ENCODE measurements at places on chromosomes 7 and 10.

GRCh38 chr7:142461437-142461836, 203.6 kb upstream of the PRSS58 start:
- H3K4me3 ChIP-seq, result no peak overlapping the region
- H3K27me3 ChIP-seq, result no peaks in the 10 kb centered on the region
- DNase-seq, result no peak
- H3K36me3 ChIP-seq, result no peaks in the 10 kb centered on the region
- no peak overlapping the region for H3K27ac ChIP-seq
- no peaks in the 10 kb centered on the region for H3K4me1 ChIP-seq

GRCh38 chr7:1917221-1918062, 247.4 kb downstream of the ELFN1 start:
- no peak for DNase-seq
- no peaks in the 10 kb centered on the region for H3K36me3 ChIP-seq
- no peak overlapping the region for H3K4me3 ChIP-seq
- H3K4me1 ChIP-seq, result peaks cover 5% of the 10 kb centered on the region
- H3K27me3 ChIP-seq, result no peaks in the 10 kb centered on the region
- H3K27ac ChIP-seq, result no peak overlapping the region

DNA sequence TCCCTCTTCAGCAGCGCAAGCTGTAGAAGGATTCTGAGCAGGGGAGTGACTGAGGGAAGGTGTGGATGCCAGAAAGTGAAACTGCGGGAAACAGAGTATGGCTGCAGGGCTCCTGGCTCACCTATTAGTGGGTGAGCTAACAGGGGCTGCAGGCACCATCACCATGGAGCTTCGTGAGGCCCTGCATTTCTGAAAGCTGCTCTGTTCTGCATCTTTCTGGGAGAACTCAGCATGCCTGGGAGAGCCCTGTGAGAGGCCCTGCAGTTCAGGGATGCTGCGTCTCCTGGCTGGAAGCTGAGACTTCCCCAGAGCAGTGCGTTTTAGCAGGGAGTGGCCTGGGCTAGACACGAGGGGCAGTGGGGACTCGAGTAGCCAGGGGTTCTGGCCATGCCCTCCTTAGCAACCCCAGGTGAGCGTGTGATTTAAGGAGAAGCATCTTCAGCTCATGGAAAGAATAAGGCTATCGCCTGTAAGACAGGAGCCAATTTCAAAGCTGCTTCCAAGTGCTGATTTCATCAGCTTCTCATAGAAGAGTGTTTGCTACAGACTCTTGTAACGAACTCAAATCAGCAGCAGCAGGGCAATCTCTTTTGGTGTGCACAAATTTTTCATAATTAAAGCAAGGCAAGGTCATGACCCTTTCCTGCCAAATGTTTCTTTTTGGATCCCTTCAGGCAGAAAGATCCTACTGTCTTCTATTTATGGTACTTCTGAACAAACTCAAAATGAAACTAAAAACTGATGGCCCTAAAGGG, 293.6 kb upstream of the ZNF32 start:
- peaks cover 7% of the 10 kb centered on the region for H3K4me1 ChIP-seq
- H3K36me3 ChIP-seq, result no peaks in the 10 kb centered on the region
- no peak overlapping the region for H3K27ac ChIP-seq
- H3K27me3 ChIP-seq, result no peaks in the 10 kb centered on the region

DNA sequence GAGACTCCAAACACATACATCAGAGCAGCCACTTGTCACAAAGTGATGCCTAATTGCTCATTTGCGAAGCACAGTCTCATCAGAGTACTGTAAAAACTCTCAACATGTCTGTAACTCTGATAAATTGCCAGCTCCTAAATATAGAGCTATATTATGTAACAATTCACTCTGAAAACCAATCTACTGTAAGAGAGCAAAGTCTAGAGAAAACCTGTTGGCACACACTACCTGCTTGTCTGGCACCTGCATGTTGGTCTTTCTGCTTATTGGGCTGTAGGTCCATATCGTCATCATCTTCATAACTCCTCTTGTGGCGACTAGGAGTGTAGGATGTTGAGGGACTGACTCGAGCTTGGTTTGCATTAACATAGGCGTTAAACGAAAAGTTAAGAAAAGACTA, 19.8 kb downstream of the MCMBP start:
- no peaks in the 10 kb centered on the region for H3K27me3 ChIP-seq
- H3K27ac ChIP-seq, result no peak overlapping the region
- DNase-seq, result no peak
- H3K4me3 ChIP-seq, result no peak overlapping the region
- H3K36me3 ChIP-seq, result peaks cover 97% of the 10 kb centered on the region
- no peaks in the 10 kb centered on the region for H3K4me1 ChIP-seq

GRCh38 chr10:128062881-128063563, 63.2 kb downstream of the MKI67 start:
- H3K27me3 ChIP-seq, result no peaks in the 10 kb centered on the region
- peak; percentile 71 for DNase-seq
- H3K4me3 ChIP-seq, result no peak overlapping the region
- H3K4me1 ChIP-seq, result peaks cover 24% of the 10 kb centered on the region

DNA sequence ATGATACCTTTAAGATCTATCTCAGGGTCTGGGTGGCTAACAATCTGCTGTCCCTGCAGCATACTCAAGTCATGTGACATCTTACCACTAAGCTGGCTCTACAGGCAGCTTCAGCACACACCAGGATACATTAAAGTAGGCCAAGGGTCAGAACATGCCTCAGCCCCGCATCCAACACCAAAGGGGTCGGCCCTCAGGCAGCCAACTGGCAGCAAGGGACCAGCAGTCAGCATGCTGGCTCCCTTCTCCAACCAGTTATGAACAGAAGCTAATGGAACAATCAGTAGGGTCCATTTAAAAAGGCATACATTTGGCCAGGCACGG, 37.1 kb downstream of the FAM53B start:
- H3K4me3 ChIP-seq, result no peak overlapping the region
- no peak for DNase-seq
- H3K36me3 ChIP-seq, result peaks cover 11% of the 10 kb centered on the region
- no peaks in the 10 kb centered on the region for H3K27me3 ChIP-seq
- peaks cover 84% of the 10 kb centered on the region for H3K4me1 ChIP-seq
- H3K27ac ChIP-seq, result peak overlapping the region; percentile 1

DNA sequence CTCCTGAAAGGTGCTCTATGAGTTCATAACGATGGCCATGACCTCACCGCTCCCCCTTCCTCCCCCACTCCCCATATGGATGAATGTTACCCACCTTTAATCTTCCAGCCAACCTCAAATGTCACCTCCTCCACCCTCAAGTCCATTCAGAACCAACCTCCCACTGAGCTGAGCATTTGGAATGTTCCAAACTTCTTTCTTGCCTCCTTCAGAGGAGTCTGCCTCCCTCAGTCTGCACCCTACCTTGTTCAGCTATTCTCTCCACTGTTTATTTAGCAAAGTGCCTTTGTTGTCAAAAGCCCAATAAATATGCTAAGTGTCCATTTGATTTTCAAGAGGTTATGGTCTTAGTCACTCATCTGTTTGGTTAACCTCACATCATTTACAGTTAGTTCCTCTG, 22.9 kb upstream of the MTPAP start:
- DNase-seq, result no peak
- no peaks in the 10 kb centered on the region for H3K4me1 ChIP-seq
- H3K27me3 ChIP-seq, result no peaks in the 10 kb centered on the region
- H3K36me3 ChIP-seq, result no peaks in the 10 kb centered on the region
- H3K4me3 ChIP-seq, result no peak overlapping the region

GRCh38 chr10:111475720-111476119, 398.9 kb downstream of the ADRA2A start:
- no peak overlapping the region for H3K4me3 ChIP-seq
- H3K27me3 ChIP-seq, result no peaks in the 10 kb centered on the region
- H3K27ac ChIP-seq, result no peak overlapping the region
- DNase-seq, result no peak

DNA sequence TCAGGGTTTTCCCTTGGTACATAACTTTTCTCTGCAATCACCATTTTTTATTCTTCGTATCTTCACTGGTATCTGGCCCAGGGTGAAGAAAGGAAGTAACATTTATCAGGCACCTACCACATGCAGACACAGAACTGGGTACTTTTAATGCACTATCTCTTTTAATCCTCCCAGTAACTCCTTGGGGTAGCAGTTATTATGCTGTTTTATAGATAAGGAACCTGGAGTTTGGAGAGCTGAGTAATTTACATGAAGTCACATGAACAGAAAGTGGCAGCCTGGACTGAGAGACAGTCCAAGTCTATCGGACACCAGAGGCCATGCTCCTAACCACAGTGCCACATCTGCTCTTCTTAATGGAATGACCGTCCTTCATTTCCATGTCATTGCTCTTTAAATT, 117.1 kb upstream of the PODXL start:
- no peak overlapping the region for H3K27ac ChIP-seq
- no peak overlapping the region for H3K4me3 ChIP-seq
- no peaks in the 10 kb centered on the region for H3K4me1 ChIP-seq
- DNase-seq, result no peak
- H3K36me3 ChIP-seq, result no peaks in the 10 kb centered on the region

DNA sequence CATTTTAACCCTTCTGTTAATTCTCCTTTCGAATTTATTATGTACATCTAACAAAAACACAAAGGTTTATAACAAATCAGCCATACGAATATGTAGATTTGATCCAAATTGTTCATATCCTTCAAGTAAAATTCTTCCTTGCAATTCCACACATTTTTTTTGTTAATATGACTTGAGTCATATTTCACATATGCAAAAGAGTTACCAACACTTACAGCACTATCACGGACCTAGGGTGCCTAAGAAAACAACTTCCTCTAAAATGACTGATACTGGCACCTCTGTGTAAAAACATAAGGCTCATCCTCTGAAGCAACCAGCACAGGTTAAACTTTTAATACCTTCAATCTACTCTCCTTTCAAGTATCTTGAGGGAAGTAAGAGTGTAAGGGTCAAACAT, 451.8 kb downstream of the SEMA3D start:
- no peaks in the 10 kb centered on the region for H3K36me3 ChIP-seq
- no peak for DNase-seq
- H3K27ac ChIP-seq, result no peak overlapping the region
- H3K4me1 ChIP-seq, result no peaks in the 10 kb centered on the region
- H3K4me3 ChIP-seq, result no peak overlapping the region

- no peaks in the 10 kb centered on the region for H3K36me3 ChIP-seq
- no peak overlapping the region for H3K4me3 ChIP-seq
- H3K27me3 ChIP-seq, result no peaks in the 10 kb centered on the region
- H3K27ac ChIP-seq, result no peak overlapping the region
- peaks cover 8% of the 10 kb centered on the region for H3K4me1 ChIP-seq
- no peak for DNase-seq
These were observed 66.0 kb downstream of the EBF3 start for GRCh38 chr10:129897871-129898626.

GRCh38 chr7:6139189-6139996, 108.2 kb downstream of the ANKRD61 start:
- peak overlapping the region; percentile 35 for H3K27ac ChIP-seq
- H3K4me1 ChIP-seq, result no peaks in the 10 kb centered on the region
- H3K36me3 ChIP-seq, result peaks cover 25% of the 10 kb centered on the region
- DNase-seq, result no peak
- H3K27me3 ChIP-seq, result no peaks in the 10 kb centered on the region

GRCh38 chr10:86152911-86153310, 213.7 kb downstream of the GRID1 start:
- H3K36me3 ChIP-seq, result no peaks in the 10 kb centered on the region
- DNase-seq, result no peak
- H3K27me3 ChIP-seq, result no peaks in the 10 kb centered on the region
- no peak overlapping the region for H3K27ac ChIP-seq
- H3K4me1 ChIP-seq, result no peaks in the 10 kb centered on the region
- no peak overlapping the region for H3K4me3 ChIP-seq

- no peaks in the 10 kb centered on the region for H3K4me1 ChIP-seq
- no peak overlapping the region for H3K27ac ChIP-seq
- H3K4me3 ChIP-seq, result no peak overlapping the region
- no peaks in the 10 kb centered on the region for H3K27me3 ChIP-seq
- H3K36me3 ChIP-seq, result no peaks in the 10 kb centered on the region
- DNase-seq, result no peak
These were observed 43.0 kb upstream of the GRM3 start for GRCh38 chr7:86600506-86601290.

DNA sequence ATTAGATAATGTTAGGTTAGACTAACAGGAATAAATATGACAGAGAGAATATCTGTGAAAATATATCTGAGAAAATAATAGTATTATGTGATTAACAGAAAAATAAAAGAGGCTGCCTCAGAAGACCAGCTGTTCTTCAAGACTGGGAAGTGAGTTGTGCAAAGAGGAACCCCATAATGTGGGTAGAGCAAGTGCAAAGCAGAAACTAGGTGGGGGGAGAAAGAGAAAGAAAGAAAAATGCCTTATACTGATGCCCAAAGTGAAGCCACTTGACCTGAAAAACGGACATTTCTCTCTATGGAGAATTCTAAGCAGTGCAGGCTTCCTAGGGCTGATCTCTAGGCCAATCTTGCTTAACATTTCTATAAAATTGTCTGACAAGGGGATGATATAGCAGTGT, 3.8 kb downstream of the NEBL start:
- no peaks in the 10 kb centered on the region for H3K27me3 ChIP-seq
- no peaks in the 10 kb centered on the region for H3K4me1 ChIP-seq
- no peak for DNase-seq
- H3K27ac ChIP-seq, result no peak overlapping the region
- H3K36me3 ChIP-seq, result no peaks in the 10 kb centered on the region

GRCh38 chr10:110003524-110003885, 4.3 kb upstream of the ADD3 start:
- H3K36me3 ChIP-seq, result no peaks in the 10 kb centered on the region
- no peaks in the 10 kb centered on the region for H3K27me3 ChIP-seq

DNA sequence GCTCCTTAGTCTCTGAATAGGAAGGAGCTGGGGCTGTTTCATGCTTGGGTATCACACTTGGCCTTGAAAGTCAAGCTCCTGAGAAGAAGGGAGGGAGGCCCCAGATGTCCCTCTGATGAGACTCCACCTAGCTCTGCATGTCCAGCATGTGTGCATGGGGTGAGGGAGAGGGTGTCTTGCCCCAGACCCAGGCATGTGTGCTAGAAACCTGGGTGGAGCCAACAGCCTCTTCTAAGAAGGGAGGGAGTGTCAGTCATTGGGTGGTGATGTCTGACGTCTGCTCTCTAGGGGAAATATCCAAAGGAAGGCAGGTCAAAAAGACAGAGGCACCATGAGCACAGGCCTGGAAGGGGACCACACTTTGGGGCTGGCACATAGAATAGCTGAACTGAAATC, 159.0 kb downstream of the CDH23 start:
- H3K4me1 ChIP-seq, result no peaks in the 10 kb centered on the region
- DNase-seq, result no peak
- no peak overlapping the region for H3K27ac ChIP-seq
- no peaks in the 10 kb centered on the region for H3K36me3 ChIP-seq
- no peaks in the 10 kb centered on the region for H3K27me3 ChIP-seq

DNA sequence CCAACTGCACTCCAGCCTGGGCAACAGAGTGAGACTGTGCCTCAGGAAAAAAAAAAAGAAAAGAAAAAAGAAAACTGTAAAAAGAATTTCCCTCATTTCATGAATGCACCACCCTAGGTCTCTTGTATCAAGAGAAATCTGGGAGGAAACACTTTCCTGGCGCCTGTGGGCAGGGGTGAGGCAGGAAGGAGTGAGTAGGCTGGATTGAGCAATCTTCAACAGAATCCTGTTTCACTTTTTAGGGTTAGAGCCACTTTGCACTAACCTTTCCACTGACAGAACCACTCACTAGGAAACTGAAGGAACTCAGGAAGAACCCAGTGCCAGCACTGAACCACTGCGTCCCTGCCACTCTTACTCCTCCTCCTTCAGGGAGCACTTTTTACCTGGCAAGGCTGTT, 282.1 kb downstream of the CCDC3 start:
- DNase-seq, result no peak
- peaks cover 22% of the 10 kb centered on the region for H3K4me1 ChIP-seq
- H3K36me3 ChIP-seq, result no peaks in the 10 kb centered on the region
- peak overlapping the region; percentile 69 for H3K27ac ChIP-seq
- no peak overlapping the region for H3K4me3 ChIP-seq

GRCh38 chr7:29326864-29327263, 132.3 kb downstream of the CHN2 start:
- no peak overlapping the region for H3K27ac ChIP-seq
- no peak overlapping the region for H3K4me3 ChIP-seq
- H3K27me3 ChIP-seq, result no peaks in the 10 kb centered on the region
- H3K4me1 ChIP-seq, result no peaks in the 10 kb centered on the region
